Stimulated activated CD4-positive, alpha-beta T cell treated with anti-CD3 and anti-CD28 coated beads, Interleukin-4, amount 100 ng/mL, for 24 hours (primary cell): ENCODE measurements at places on chromosomes 3 and 15.
A peak's percentile ranks its signal among the peaks of the same experiment; 100 is the strongest.

GRCh38 chr15:66456211-66456610 lies 41.4 kb downstream of the SNAPC5 start:
- DNase-seq: no peak

- no peak for DNase-seq
Measured at GRCh38 chr15:69843276-69843899, 254.3 kb downstream of the TLE3 start.

- DNase-seq: no peak
Measured at GRCh38 chr15:83016906-83017305, 5.5 kb upstream of the C15orf40 start.

GRCh38 chr3:11379238-11379823 lies 107.1 kb downstream of the ATG7 start:
- no peak for DNase-seq

- DNase-seq: no peak
Measured at GRCh38 chr15:93418566-93418965, 329.6 kb upstream of the RGMA start.

DNA sequence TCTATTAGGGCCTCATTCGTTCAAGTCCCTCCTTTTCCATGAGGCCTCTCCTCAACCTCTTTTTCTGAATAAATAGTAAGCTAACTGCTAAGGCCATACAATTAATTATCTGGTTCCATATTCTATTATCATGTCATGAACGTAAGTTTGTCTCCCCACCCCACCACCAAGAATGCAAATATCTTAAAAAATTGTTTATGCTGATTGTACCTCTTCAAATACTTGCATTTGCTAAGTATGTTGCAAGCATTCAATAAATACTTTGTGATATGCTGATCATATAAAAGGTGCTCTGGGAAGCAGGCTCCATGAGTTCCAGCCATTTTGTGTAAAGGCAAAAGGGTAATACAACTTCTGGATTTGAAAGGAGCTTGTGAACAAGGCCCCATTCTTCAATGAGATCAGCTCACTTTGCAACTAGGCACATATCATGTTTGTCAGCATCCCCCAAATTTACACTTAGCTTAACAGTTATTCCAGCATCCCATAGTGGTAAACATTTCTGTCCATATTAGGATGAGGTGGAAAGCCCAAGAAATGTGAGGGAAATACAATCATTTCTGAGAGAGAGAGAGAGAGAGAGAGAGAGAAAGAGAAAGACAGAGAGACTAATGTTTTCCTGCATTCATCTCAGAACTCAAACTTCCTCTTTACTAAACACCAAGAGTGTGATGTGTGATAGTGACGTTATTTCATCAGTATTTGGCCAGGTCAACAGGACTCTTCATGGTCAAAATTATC lies 33.2 kb downstream of the SLC12A8 start:
- DNase-seq: no peak

DNA sequence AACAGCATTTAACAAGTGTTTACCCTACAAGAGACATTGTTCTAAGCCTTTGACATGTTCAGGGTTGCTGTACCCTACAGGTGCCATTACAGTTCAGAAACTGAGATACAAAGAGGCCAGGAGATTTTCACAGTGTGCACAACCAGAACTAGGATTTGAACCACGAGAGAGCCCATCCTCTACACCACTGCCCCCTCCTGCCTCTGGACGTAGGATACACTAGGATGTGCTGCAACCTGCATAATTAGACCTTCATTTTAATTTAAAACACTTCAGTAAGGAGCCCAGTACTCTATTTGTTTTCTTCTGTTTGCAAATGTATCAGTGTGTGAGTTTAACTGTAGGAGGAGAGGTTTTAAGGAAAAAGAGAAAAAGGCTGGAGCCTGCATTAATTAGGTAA lies 123.1 kb upstream of the RARB start:
- no peak for DNase-seq

- peak; percentile 67 for DNase-seq
Measured at GRCh38 chr3:192850451-192850981, 67.1 kb downstream of the MB21D2 start.

- no peak for DNase-seq
Measured at GRCh38 chr15:48638963-48639362, 6.5 kb downstream of the FBN1 start.

DNA sequence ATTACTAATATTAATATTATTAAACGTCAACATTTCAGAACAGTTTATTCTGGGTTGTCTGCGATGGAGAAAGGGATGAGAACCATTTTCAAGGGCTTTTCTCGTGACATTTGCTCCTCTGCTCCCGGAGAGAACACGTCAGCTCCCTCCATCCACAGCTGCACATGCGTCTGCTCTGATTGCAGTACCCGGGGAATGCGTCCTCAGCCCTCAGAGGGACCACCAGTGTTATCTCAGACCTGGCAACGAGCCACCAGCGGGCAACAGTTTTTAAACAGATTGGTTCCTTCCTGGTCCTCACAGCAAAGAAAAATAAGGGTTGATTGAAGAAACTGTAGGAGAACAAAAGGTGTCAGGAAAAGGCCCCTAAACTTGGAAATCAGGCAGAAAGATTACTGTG lies 202.2 kb upstream of the ADAMTS9 start:
- DNase-seq: no peak

GRCh38 chr15:70582143-70582945 lies 181.0 kb downstream of the UACA start:
- DNase-seq: no peak

DNA sequence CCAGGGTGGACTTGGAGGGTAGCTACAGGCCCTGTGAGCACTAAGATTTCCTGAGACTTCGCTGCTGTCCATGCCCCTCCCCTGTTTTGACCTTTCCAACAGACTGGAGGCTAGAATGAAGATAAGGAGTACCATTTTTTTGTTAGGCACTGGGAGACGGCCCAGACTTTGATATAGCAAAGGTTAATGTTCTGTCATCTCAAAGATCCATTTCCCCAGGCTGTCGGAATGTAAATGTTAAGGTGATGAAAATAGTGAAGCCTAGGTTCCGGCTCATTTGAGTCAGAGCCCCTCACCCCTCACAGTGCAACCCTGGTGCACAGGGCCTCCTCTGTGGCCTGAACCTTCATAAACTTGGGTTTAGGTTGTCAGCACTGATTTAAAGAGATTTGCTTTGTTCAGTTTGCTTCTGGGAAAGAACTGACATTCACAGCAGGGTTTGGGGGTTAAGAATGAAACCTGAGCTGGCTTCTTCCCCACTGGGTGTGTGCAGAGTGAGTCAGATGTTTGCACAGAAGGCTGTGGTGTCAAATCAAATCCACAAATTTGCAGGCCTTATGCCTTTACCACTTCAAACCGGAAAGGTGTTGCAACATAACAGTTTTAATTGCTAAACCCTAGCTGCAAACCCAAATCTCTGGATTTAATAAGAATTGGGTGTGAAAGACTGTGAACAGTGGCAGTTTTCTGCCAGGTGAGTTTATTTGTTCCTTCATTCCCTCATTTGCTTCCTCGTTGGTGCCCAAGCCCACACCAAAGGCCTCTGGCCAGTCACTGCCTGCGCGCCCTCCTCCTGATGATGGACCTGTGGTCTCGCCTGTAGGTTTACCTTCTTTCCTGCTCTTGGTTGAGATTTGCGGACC lies 20.6 kb upstream of the KCTD6 start:
- DNase-seq: peak; percentile 62

- no peak for DNase-seq
Measured at GRCh38 chr3:157336252-157337009, 100.2 kb upstream of the PTX3 start.

- no peak for DNase-seq
Measured at GRCh38 chr3:115876876-115877614, 253.7 kb downstream of the GAP43 start.

DNA sequence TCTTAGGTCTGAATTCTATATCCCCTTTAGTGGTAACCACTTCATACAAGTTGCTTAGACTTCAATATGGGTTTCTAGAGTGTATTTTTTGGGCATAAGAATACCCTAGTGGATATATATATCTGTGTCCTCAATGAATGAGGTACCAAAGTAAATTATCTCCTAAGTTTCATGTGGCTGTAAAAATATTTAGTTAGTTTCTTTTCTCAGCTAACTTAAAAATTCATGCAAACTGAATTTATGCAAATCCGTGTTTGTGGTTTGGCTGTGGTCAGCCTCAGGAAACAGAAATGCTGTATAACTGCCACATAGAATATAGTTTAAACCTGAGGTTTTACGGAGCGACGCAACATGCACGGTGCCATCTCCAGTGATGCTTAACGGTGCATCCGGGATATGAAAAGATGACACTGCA lies 80.3 kb downstream of the PEX5L start:
- no peak for DNase-seq
